ENCODE measurements at places on chromosomes 1 and 21. TPM values are rescaled to one million over a fixed set of nuclear protein-coding genes. Genes with fewer than 3 reads are reported as not detected.

Gene SPOCD1
- 14.6 TPM for total RNA-seq

Gene TSPAN2
- total RNA-seq = 26.5 TPM

Gene RPS8
- total RNA-seq = 2,176 TPM

DNA sequence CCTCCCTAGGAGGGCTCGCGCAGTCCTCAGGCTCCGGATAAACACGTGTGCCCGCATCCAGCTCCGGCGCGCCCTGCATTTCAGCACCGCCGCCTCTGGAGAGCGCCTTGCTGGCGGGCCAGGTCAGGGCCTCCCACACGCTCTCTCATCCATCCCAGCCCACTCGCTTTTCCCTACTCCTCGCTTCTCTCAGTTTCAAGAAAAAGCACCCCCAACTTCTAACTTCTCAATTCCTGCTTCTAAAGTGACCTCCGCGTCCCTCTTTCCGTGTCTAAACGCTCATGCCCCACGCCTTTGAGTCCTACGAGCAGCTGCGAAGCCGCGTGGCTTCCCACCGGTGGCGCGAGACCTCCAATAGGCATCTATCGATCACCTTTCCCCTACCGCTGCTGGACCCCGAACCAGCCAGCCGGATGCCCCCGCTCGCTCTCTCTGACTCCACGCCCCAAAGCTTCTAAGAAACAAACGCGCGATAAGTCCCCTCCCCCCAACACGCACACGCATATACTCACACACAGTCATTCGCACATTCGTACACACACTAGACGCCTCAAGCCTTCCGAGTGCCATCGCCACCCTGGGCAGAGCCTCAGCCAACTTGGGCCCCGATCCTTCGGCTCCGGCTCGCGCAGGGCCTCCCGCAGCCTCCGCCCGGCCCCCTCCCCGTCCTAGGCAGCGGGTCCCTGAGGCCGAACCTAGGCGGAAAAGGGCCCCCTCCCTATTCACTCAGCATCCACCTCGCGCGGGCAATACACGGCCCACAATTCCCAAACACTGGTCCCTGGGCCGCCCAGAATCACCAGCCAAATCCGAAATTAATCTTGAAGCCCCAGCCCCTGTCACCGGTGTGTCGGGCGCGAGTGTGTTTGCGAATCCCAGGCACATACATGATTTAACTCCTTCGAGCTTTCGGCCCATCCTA lies 1.1 kb downstream of the NMNAT2 start:
- no peaks in the 10 kb centered on the region for H3K27me3 ChIP-seq
- peaks cover 31% of the 10 kb centered on the region for H3K4me1 ChIP-seq
- H3K27ac ChIP-seq = peak overlapping the region; percentile 43
- no peaks in the 10 kb centered on the region for H3K36me3 ChIP-seq
- peak overlapping the region; percentile 83 for H3K4me3 ChIP-seq

GRCh38 chr1:94920061-94920460 lies 6.8 kb downstream of the CNN3 start:
- H3K36me3 ChIP-seq = peaks cover 38% of the 10 kb centered on the region
- H3K27ac ChIP-seq = no peak overlapping the region
- H3K4me3 ChIP-seq = no peak overlapping the region
- DNase-seq = no peak
- H3K4me1 ChIP-seq = peaks cover 56% of the 10 kb centered on the region

Gene KRTAP12-2
- total RNA-seq = not detected

DNA sequence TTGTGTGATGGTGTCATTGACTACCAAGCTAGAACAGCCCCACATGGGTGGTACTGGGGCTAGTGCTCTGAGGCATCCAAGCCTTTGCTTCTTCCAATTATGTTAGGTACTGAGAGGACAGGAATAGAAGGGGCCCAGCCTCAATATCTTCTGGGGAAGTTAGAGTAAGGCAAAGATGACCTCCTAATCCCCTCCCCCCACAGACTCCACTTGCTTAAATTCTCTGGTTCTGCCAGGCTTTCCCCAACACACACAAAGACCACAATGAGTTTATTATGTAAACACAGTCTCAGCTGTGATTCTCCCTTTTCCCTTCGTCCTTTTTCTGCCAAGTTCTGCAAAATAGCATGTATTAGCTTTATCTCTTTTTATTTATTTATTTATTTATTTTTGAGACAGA lies 3.1 kb upstream of the TACSTD2 start:
- H3K27ac ChIP-seq = peak overlapping the region; percentile 59
- peaks cover 44% of the 10 kb centered on the region for H3K4me1 ChIP-seq
- H3K27me3 ChIP-seq = no peaks in the 10 kb centered on the region
- H3K4me3 ChIP-seq = no peak overlapping the region
- peaks cover 6% of the 10 kb centered on the region for H3K36me3 ChIP-seq
- no peak for DNase-seq

- H3K27me3 ChIP-seq = no peaks in the 10 kb centered on the region
- no peak for DNase-seq
- H3K27ac ChIP-seq = no peak overlapping the region
- no peaks in the 10 kb centered on the region for H3K36me3 ChIP-seq
These were observed 30.1 kb downstream of the DOP1B start for GRCh38 chr21:36186506-36187399.

DNA sequence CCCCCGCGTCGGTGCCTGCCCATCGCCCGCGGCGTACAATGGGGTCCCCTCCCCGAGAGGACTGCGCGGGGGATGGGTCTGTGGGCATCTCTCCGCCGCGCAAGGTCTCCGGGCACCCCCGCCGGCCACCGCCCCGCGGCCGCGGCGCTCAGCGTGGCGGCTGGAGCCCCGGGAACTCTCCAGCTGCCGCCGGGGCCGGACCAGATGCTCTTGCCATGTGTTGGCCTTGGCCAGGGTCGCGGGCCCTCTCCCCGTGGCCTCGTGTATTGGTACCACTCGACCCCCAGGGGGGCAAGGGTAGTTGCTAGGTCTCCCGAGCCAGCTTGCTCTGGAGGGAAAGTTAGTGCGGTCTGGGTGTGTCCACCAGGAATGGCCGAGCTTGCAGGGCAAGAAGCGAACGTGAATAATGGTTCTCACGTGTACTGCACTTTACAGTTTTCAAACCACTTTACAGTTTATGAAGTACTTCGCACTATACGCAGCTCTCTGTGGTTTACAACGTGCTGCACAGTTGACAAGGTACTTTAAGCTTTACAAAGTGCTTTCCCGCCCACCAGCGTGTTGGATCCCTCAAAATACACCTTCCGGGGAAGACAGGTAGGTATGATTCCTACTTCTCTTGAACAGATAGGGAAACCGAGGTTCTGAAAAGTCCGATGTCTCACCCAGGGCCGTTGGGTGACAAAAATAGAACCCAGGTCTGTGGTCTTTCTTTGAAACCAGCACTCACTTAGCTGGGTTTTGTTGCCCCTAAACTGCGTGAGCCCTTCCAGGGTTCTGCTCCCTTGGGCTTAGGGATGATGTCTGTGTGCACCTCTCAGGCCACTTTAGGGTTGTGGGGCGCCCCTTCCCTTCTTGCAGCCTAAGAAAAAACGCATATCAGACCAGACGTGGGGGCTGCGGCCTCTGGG lies 1.2 kb downstream of the EPHB2 start:
- no peaks in the 10 kb centered on the region for H3K36me3 ChIP-seq
- H3K27ac ChIP-seq = no peak overlapping the region
- H3K4me3 ChIP-seq = peak overlapping the region; percentile 66
- H3K4me1 ChIP-seq = peaks cover 6% of the 10 kb centered on the region
- H3K27me3 ChIP-seq = no peaks in the 10 kb centered on the region

DNA sequence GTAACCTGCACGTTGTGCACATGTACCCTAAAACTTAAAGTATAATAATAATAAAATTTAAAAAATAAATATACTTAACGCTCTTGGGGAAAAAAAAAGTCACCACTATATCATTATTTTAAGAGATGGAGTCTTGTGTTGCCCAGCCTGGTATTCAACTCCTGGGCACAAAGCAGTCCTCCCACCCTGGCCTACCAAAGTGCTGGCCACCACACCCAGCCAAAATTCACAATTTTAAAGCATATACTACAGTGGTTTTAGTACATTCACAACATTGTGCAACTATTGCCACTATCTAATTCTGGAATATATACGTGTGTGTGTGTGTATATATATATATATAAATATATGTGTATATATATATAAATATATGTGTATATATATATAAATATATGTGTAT lies 5.9 kb downstream of the HMGN2 start:
- H3K36me3 ChIP-seq = peaks cover 18% of the 10 kb centered on the region
- peaks cover 14% of the 10 kb centered on the region for H3K4me1 ChIP-seq
- no peaks in the 10 kb centered on the region for H3K27me3 ChIP-seq
- H3K27ac ChIP-seq = no peak overlapping the region

Gene OPRD1
- not detected for total RNA-seq

Gene GPR37L1
- total RNA-seq = 0.33 TPM

DNA sequence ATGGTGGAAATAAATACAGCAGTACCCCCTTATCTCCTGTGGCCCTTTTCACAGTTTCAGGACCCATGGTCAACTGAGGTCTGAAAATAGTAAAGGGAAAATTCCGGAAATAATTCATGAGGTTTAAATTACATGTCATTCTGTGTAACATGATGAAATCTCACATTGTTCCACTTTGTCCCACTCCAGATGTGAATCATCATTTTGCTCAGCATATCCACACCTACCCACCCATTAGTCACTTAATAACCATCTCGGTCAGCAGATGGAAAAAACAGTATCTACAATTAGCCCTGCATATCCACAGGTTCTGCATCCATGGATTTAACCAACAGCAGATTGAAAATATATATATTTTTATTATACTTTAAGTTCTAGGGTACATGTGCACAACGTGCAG lies 86.9 kb upstream of the GORAB start:
- no peaks in the 10 kb centered on the region for H3K27me3 ChIP-seq
- no peak overlapping the region for H3K4me3 ChIP-seq
- no peak for DNase-seq
- H3K27ac ChIP-seq = peak overlapping the region; percentile 48
- no peaks in the 10 kb centered on the region for H3K36me3 ChIP-seq

- no peaks in the 10 kb centered on the region for H3K36me3 ChIP-seq
- H3K27ac ChIP-seq = peak overlapping the region; percentile 99
- H3K4me1 ChIP-seq = peaks cover 53% of the 10 kb centered on the region
- no peak for DNase-seq
These were observed 87.0 kb upstream of the RUNX1 start for GRCh38 chr21:35136106-35136505.

GRCh38 chr1:36728846-36729245 lies 246.1 kb upstream of the CSF3R start:
- H3K4me1 ChIP-seq = peaks cover 12% of the 10 kb centered on the region
- DNase-seq = no peak
- no peak overlapping the region for H3K27ac ChIP-seq
- peaks cover 11% of the 10 kb centered on the region for H3K27me3 ChIP-seq

Data from PC-9 (cell line).